ENCODE measurements at places on chromosomes 5 and 9.

GRCh38 chr5:31889001-31889561, 250.2 kb downstream of the PDZD2 start:
- no peak for DNase-seq

DNA sequence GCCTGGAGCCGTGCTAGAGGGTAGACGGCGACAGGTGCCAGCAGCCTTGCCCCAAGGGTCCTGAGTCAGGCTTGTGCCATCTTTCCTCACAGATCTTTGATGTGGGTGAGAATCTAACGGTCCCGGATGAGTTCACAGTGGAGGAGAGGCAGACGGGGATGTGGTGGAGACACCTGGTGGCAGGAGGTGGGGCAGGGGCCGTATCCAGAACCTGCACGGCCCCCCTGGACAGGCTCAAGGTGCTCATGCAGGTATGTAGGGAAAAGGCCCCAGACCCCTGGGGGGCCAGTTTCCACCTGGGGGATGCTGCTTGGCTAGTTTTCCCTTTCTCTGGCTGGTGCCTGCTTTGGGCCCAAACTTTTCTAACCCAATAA, 24.0 kb downstream of the PTGES2 start:
- no peak for DNase-seq

GRCh38 chr5:142356716-142357468, 32.1 kb upstream of the SPRY4 start:
- peak; percentile 96 for DNase-seq

DNA sequence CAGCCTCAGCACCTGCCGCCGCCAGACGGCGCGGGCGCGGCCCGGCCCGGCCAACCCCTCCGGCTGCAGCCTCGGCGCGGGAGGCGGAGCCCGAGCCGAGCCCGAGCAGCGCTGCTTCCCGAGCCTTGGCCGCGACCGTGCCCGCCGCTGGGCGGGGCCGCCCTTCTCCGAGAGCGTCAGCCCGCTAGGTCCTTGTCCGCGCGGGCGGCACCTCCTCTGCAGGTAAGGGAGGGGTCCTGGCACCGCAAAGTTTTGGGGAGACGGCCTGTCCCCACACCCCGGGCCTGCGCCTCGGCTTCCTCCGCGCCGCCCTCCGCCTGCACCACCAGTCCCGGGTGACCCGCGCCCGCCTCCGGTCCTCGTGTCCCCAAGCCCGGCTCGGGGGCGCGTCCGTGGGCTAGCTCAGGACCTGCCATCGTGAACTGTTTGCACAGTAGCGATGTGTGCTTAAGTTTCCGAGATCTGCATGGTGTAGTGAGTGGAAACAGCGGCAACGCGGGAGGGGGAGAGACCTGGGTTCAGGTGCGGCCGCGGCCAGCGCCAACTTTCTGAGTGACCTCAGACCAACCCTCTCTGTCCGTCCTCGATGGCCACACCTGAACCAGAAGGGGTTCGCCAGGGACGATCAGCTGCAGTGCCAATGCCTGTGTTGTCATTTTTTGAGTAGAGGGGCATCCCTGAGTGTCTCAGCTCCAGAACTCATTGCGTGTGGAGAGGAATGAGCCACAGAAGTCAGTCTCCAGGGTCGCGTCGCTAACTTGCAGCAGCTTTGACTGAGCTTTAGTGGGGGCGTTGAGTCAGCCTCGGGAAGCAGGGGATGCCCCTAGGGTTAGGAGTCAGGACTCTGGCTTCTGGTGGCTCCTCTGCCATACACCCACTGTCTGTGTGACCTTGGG, at the start of gene FRMPD1:
TSS of gene FRMPD1 (plus strand) at position 82 of the 896 bp plus-strand sequence. CDS start 41,688 bp downstream, outside the sequence.
- DNase-seq, result peak; percentile 81

- no peak for DNase-seq
These were observed 132.6 kb downstream of the GHR start for GRCh38 chr5:42555797-42556196.

DNA sequence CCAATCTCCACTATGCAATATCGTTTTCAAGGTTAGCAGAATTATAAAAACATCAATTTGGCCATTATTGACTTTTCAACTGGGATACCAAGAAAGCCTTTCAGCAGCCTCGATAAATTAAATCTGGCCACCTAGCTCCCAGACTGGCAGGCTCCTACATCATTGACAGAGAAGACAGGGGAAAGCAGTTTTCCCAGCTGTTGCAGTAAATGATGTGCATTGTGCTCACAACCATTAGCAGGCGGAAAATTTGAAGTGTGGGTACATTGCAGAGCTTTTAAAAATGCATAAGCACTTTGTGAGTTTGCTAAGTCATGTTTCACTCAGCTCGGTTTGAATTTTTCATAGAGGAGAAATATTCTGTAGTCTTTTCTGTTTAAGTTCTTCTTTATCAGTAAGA, 297.9 kb downstream of the KCTD16 start:
- no peak for DNase-seq

GRCh38 chr9:125752070-125752628, 5.0 kb downstream of the PBX3 start:
- DNase-seq, result no peak

DNA sequence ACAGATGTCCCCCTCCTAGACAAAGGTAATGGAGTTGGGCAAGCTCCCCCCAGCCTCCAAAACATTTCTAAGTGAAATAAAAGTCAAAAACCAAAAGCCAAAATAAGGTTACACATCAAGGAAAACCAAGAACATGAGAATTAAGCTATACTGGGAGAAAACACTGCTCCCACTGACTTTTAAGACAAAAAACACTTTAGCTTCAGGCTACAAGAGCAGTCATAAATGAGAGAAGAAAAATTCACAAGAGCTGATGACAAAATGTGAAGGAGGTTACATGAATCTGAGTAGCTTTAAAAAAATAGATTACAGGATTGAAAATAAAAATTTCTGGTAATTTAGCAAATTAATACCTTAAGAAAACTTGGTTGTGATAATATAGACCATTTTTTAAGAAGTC, 1370.3 kb upstream of the CDH9 start:
- DNase-seq, result no peak
